ENCODE measurements at places on chromosomes 6 and 20.

GRCh38 chr6:51105357-51105756 is 286.7 kb downstream of the TFAP2B start:
- DNase-seq: no peak

GRCh38 chr6:32685603-32686002 is 19.1 kb upstream of the HLA-DQB1 start:
- DNase-seq: peak; percentile 60

DNA sequence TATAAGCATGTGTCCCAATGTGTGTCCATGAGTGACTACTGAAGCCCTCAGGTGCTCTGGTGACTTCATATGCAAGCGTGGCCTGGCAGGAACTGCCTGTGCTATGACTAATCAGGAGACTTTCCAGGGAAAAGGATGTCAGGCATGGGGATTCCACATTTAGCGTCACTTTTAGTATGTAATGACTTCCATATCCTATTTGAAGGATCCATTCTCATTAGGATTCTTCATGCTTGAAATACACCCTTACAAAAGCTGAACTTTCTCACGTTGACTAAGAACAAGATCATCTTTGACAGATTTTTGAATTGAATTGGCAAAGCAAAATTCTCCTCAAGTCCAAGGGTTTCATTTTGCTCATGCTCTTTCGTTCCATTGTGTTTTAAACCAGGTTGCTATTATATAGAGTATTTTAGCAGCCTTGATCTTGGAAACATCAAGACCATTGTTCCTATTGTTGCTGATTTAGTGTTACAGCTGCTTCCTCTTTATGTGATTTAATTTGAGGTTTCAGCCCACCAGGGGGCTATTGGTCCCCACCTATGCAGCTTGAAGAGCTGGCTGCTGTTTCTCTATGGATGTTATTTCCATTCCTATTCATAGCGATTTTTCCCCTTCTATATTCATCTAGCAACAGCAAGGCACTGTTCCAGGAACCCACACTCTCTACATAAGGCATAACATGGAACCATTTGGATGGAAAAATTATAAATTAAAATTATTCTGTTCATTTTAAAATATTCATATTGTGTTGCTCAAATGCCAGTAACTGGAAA is 418.6 kb downstream of the CDKAL1 start:
- no peak for DNase-seq

DNA sequence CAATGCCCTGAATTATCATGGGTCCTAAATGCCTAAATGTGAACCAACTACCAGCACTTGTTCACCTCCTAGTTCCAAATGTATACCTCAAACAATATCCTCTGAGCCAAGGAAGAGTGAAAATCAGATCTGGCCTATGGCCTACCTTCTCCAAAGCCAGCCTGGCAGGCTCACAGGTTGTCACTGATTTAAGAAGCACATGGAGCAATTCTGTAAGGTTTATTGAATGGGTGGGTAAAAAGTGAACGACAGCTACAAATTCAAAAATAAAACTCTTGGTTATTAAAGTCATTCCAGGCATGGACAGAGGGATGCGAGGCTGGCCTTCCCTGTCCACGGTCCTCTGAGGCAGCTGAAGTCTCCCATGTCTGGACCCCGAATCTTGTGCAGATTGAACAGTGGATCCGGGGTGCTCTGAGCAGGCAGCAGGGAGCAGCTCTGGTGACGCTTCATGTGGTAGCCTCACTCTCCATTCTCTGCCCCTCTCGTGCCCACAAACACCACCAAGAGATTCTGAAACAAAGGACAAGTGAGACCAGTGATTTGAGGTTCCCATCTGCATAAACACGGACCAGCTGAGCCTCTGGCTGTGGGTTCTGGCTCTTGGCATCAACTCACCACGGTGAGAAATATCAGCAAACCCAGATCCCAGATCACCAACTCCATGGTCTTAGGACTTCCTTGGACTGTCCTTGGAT is 14.6 kb downstream of the SNHG17 start:
- DNase-seq: no peak

DNA sequence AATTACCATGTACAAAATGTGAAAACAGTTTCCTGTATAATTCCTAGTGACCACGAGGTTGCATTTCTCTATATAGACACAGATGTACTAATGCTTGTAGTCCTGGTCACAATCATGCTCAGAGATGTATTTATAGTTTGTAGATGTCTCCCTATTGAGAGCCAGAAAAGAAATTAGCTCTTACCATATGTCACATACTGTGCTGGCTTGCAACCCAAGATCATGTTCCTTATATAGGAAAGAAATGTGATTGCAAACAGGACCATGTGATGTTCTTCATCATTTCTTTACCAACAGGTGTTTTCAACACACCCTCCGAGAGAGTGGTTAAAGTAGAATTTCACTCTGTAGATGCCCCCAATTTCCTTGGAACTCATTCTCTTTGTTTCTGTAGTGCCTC is 369.4 kb downstream of the CBLN4 start:
- no peak for DNase-seq

GRCh38 chr6:25973923-25974555 is 11.4 kb downstream of the TRIM38 start:
- DNase-seq: no peak
